Camera-type eye (tissue), 1 donor: ENCODE measurements at places on chromosomes 1 and 21. TPM values are rescaled to one million over a fixed set of nuclear protein-coding genes. Genes with fewer than 3 reads are reported as not detected.

The LPGAT1 gene
- total RNA-seq = 85.2 TPM

The CHODL gene
- 17.5 TPM for total RNA-seq

The SPRR1B gene
- total RNA-seq = not detected

The PAQR6 gene
- 4.6 TPM for total RNA-seq

The DIRAS3 gene
- total RNA-seq = 5.0 TPM

The DYNLT5 gene
- 4.6 TPM for total RNA-seq

The ITLN1 gene
- total RNA-seq = not detected

The OR2W3 gene
- total RNA-seq = 0.44 TPM

The FCRL4 gene
- not detected for total RNA-seq

The FGR gene
- total RNA-seq = 3.7 TPM

The XCL1 gene
- total RNA-seq = not detected

The SERPINC1 gene
- not detected for total RNA-seq
